ENCODE measurements at places on chromosomes 1 and 21.

DNA sequence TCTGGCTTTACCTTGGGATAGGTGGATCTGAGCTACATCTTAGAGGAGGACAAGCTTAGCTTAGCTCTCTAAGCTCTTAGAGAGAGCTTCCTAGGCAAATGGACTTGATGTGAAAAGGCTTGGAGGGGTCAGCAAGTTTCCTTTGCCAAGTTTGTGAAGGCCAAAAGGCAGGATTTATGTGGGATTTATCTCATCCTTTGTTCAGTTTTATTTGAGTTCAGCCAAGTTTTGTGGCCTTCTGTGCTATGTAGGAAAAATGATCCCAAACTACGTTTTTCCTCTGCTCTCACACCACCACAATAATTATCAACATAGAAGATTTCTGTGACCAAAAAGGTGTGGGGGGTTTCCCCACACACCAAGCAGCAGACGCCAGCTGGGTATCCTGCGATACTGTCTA, 26.0 kb upstream of the RNF11 start:
- no peak for DNase-seq

DNA sequence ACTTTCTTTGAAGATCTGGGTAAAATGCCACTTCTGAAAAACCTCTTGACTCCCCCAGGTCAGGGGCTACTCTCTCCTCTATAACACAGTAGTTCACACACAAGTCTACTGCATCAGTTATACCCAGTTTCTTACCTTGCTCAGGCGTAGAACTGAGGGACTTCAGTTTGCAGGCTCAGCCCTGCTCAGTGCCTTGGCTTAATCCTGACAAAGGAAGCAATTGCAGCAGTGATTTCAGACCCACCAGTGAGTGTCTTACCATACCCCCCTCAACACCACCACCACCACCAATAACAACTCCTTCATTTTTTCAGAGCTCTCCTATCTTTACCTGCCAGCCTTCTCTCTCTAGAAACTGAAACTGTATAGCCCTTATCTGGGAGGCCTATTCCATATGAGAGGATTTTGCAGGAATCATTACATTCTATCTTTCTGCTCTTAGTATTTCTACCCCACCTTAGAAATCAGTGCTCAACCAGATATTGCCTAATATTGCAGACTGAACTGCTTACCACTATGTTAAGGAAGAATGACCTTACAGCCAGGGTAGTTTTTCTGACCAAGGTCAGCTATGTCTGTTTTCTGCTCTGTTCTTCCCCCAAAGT, 105.5 kb upstream of the S1PR1 start:
- no peak for DNase-seq

GRCh38 chr1:73467731-73468130, 730.2 kb downstream of the LRRIQ3 start:
- DNase-seq, result no peak

GRCh38 chr1:40971966-40972365, 7.5 kb upstream of the CTPS1 start:
- no peak for DNase-seq

GRCh38 chr1:39407510-39407895, 83.9 kb upstream of the BMP8A start:
- DNase-seq, result no peak

Data from natural killer cell (primary cell).